NCI-H187 (cell line): ENCODE measurements at places on chromosomes 3 and 15.

- no peak for DNase-seq
Observed at GRCh38 chr3:100879195-100879810, 113.9 kb downstream of the ABI3BP start.

- DNase-seq: no peak
Observed at GRCh38 chr3:174363256-174363655, 495.9 kb upstream of the NAALADL2 start.

GRCh38 chr15:99486371-99487336 is 79.1 kb upstream of the MEF2A start:
- DNase-seq: no peak

GRCh38 chr3:39125841-39126500 is 18.5 kb downstream of the TTC21A start:
- DNase-seq: no peak

DNA sequence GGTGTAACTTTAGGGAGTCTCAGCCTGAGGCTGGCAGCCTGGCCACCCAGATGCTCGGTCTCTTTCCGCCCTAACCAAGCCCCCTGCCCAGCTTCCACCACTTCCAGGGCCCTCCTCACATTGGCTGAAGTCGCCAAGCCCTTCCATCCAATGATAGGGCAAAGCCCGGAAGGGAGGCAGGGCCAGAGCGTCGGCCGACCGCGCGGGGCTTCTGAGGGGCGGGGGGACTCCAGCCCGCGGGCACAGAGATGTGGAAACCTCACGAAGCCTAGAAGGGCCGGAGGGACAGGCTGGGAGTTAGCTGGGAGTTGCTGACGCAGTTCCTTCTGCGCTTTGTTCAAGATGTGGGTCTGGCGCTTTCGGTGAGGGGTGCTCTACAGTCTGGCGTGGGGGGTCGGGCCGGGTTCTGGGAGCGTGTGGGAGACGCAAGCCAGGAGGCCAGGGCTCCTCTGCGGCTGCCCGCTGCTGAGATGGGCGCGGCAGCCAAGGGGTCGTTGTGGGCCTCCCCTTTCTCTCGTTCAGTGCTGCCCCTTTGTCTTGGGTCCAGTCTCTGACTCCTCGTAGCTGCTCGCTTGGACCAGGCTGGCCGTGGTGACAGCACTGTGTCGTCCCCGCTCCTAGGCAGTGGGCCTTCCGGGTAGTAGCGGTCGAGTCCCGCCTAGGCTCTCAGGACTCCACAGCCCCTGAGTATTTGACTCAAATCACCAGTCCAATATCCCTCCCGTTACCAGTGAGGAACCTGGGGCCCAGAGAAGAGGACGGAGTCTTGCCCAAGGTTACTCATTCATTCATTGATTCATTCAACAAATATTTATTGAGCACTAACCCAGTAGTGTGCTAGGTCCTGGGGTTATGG is at the start of gene ZNF660:
ZNF660 (plus strand) TSS at position 319 of the 856 bp plus-strand sequence. CDS start 9,230 bp downstream, outside the sequence.
- DNase-seq: no peak

- no peak for DNase-seq
Observed at GRCh38 chr3:61239871-61240270, 11.4 kb downstream of the FHIT start.
